ENCODE measurements at places on chromosomes 3 and 15.
A peak's percentile ranks its signal among the peaks of the same experiment; 100 is the strongest.

- H3K4me1 ChIP-seq: peaks cover 7% of the 10 kb centered on the region
- H3K36me3 ChIP-seq: no peaks in the 10 kb centered on the region
- H3K27me3 ChIP-seq: no peaks in the 10 kb centered on the region
- no peak for DNase-seq
Measured at GRCh38 chr3:97882975-97883598, 61.3 kb downstream of the CRYBG3 start.

- H3K4me1 ChIP-seq: peaks cover 5% of the 10 kb centered on the region
- H3K36me3 ChIP-seq: no peaks in the 10 kb centered on the region
- no peak overlapping the region for H3K4me3 ChIP-seq
- H3K27me3 ChIP-seq: peaks cover 12% of the 10 kb centered on the region
Measured at GRCh38 chr3:125214738-125215137, 2.2 kb upstream of the SLC12A8 start.

GRCh38 chr3:140233702-140234101 lies 298.7 kb downstream of the CLSTN2 start:
- no peaks in the 10 kb centered on the region for H3K36me3 ChIP-seq
- H3K27ac ChIP-seq: no peak overlapping the region
- H3K4me1 ChIP-seq: no peaks in the 10 kb centered on the region
- H3K27me3 ChIP-seq: peaks cover 19% of the 10 kb centered on the region
- DNase-seq: no peak
- no peak overlapping the region for H3K4me3 ChIP-seq

- no peaks in the 10 kb centered on the region for H3K36me3 ChIP-seq
- peaks cover 24% of the 10 kb centered on the region for H3K4me1 ChIP-seq
Measured at GRCh38 chr3:95627293-95627692, 1187.1 kb upstream of the EPHA6 start.

DNA sequence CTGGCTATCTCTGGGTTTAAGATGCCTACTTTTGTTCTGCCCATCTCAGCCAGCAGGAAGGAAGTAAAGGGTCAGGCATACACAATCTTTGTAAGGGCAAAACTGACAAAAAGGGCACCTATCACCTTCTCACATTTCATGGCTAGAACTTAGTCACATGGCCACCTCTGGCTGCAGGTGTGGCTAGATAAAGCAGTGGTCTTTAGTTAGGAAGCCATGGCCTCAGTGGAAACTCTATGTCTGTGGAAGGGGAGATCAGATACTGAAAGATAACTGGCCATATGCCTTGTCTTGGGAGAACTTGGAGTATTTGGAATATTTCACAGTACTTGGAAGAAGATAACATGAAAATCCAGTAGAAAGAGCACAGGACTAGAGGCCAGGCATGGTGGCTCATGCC lies 80.7 kb upstream of the TBL1XR1 start:
- no peak overlapping the region for H3K4me3 ChIP-seq
- H3K36me3 ChIP-seq: no peaks in the 10 kb centered on the region
- no peak overlapping the region for H3K27ac ChIP-seq
- peaks cover 10% of the 10 kb centered on the region for H3K4me1 ChIP-seq
- no peaks in the 10 kb centered on the region for H3K27me3 ChIP-seq

- H3K27ac ChIP-seq: peak overlapping the region; percentile 56
- H3K27me3 ChIP-seq: no peaks in the 10 kb centered on the region
- H3K4me3 ChIP-seq: no peak overlapping the region
- no peak for DNase-seq
Measured at GRCh38 chr3:144948711-144949110, 977.1 kb downstream of the DIPK2A start.

DNA sequence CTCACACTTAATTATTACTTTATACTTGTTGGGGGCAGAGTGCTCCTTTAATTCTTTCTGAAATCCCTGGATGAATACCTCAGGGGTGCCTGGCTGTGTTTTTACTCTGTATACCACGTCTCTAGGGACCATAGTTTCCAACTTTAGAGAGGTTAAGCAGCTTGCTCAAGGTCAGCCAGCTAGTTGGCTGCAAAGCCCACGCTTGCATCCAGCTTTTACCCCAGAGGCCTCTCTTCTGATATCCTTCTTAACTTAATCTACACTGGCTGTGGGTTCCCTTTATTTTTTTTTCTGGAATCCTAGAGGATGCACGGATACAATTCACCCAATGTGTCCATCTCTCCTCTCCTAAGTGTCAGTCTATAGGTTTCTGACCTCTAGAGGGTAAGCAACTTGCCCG lies 1.4 kb downstream of the PDZRN3 start:
- peaks cover 64% of the 10 kb centered on the region for H3K4me1 ChIP-seq
- peak overlapping the region; percentile 83 for H3K27ac ChIP-seq
- no peak for DNase-seq
- H3K4me3 ChIP-seq: peak overlapping the region; percentile 86

GRCh38 chr15:95076678-95076990 lies 845.3 kb downstream of the MCTP2 start:
- H3K4me3 ChIP-seq: no peak overlapping the region
- H3K36me3 ChIP-seq: no peaks in the 10 kb centered on the region
- H3K4me1 ChIP-seq: peaks cover 3% of the 10 kb centered on the region
- peaks cover 3% of the 10 kb centered on the region for H3K27me3 ChIP-seq
- no peak for DNase-seq
- H3K27ac ChIP-seq: no peak overlapping the region

DNA sequence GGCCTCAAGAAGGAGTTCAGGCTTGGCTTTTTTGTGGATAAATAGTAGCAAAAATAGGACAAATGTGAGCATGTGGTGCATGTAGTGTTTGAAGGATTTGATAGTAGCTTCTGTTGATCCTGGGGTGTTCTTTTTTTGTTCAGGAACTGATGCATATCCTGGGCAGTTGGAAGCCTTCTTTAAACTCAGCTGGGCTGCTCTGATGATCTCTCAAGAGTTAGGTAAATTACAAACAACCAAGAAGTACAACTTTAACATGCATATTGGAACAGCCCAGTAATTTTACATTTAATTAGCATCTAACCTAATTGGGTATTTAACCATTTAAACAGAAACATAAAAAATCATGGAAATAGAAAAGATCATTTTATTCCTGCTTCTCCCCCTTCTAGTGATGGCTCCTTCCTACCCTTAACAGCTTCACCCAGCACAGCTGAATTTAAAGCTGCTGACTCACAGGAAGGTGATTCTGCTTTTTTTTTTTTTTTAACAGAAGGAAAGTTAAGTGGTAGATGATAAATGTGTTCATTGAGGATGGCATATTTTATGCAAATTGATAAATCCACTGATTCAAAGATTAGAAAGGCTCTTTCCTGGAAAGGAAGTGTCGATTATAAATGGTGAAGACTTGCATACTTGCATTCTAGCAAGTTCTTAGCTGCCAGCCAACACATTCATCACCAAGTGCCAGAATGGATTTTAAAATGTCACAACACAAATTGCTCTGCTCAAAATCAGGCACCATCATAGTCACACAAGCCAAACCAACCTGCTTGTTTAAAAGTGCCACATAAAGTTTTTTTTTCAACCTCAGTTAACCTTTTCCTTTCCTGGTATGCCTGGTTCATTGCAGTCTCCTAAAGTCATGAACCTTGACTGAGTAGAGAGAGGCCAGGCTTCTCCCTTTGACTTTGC lies 20.0 kb downstream of the SLC35G2 start:
- no peak overlapping the region for H3K4me3 ChIP-seq
- H3K36me3 ChIP-seq: peaks cover 8% of the 10 kb centered on the region
- peaks cover 8% of the 10 kb centered on the region for H3K4me1 ChIP-seq
- no peak for DNase-seq

Measured in mesothelial cell of epicardium (in vitro differentiated cells).